ENCODE measurements at places on chromosomes 5 and 9.

DNA sequence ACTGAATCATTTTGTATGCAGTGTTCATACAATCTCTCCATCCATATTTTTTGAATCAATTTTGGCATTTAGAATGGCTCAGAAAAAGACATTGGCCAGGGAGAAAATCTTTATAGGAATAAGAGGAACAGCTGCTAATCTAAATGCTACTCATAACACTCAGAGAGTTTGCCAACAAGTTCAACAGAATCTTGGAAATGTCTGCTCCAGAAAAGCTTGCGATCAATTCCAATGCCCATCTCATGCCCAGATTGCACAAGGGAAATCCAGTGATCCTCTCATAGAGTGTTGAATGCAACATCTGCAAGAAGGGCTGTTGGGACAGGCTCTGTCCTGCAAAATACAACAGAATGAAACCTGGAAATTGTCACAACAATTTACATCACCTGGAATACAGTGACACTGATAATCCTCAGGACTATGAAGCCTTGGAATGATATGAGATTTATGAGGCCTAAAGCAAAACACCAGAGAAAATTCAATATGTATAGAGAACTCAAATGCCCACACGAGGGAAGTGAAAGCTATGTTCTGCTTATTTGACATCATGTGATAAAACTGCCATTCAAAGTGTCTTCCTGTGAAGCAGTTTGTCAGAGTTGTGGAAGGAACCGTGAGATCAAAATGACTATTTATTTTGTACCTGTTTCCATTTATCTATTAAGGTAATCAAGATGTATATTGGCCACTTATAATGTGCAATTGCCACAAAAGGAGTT is 190.1 kb downstream of the PARP8 start:
- DNase-seq, result no peak

- no peak for DNase-seq
Observed at GRCh38 chr5:164844348-164844747, 1338.9 kb downstream of the MAT2B start.

- DNase-seq, result no peak
Observed at GRCh38 chr9:21029661-21030060, 1.8 kb downstream of the HACD4 start.

- no peak for DNase-seq
Observed at GRCh38 chr9:70263421-70263820, 4.6 kb downstream of the SMC5 start.

GRCh38 chr9:112249277-112249676 is 74.2 kb upstream of the SUSD1 start:
- no peak for DNase-seq

DNA sequence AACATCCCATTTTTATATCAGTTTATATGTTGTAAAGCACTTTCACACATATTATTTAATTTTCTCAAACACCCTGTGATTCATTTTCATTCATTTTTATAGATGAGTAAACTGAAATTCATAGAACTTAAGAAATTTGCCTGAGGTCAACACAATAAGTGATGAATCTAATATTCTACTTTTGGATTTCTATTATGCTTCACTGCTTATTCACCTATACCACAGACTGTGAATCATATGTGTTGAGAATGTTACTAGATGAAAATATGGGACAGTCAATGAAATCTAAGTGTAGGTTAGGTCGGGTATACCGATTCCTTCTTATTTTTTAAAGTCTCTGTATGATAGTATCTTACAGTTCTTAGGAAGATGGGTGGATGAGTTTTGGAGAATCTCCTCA is 24.8 kb downstream of the CDC37L1 start:
- DNase-seq, result no peak

- no peak for DNase-seq
Observed at GRCh38 chr5:124238350-124238749, 508.1 kb downstream of the ZNF608 start.

DNA sequence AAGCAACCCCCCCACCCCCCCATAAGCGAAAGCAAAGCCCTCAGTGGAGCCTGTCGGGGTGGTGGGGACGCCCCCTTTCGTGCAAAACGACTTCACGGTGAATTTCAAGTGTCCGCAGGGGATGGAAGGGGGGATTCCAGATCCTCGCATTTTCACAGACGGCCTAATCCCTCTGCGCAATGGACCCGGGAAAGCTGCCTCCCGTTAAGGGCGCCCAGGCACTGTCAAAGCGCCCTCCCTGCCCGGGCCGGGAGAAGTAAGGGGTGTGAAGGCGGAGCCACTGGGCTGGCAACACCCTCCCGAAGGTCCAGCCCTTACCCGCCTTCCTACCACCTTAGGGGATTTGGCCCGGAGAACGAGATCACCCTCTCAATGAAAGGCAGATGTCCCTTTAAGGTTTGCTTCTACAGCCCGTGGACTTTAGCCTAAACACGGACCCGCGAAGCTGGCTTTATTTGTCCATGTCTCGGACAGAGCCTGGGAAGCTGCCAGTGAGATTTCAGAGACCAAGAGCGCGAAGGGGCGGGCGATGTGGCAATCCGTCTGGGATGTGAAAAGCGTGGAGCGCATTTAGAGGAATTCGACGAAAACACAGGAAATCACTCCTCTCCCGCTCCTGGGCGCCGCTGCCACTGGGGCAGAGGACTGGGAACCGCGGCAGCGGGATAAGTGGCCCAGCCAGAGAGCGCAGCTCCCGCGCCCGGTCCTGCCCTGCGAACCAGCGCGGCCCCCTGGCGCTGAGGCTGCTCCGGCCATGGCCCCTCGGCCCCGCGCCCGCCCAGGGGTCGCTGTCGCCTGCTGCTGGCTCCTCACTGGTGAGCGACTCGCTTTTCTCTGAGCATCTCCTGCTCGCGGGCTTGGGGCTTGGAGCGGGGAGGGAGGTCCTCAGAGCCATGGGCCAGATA is at the start of the genes ITGA1 and PELO:
Gene ITGA1, plus strand, starts transcription at position 317 of the 905 bp plus-strand sequence. Its CDS starts 438 bp downstream, at position 755.
Gene PELO, plus strand, starts transcription at position 317 of the 905 bp plus-strand sequence. CDS start 12,479 bp downstream, outside the sequence.
- peak; percentile 83 for DNase-seq

- no peak for DNase-seq
Observed at GRCh38 chr5:170537451-170538095, 33.8 kb downstream of the KCNIP1 start.

GRCh38 chr5:152644029-152644728 is 239.1 kb upstream of the NMUR2 start:
- no peak for DNase-seq

DNA sequence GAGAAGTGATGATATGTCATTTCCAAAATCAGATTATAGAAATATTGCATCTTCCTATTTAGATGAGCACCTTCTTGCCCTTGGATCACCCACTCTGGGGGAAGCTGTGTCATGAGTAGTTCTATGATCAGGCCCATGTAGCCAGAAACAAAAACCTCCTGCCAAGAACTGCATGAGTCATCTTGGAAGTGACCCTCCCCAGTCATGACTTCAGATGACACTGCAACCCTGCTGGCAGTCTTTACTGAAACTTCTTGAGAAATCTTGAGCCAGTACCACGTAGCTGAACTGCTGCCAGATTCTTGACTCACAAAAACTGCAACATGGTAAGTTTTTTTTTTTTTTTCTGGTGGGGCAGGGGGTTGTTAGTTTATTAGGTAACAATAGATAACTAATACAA is 439.6 kb upstream of the PTGER4 start:
- no peak for DNase-seq

- no peak for DNase-seq
Observed at GRCh38 chr5:143695244-143695864, 116.6 kb upstream of the HMHB1 start.

DNA sequence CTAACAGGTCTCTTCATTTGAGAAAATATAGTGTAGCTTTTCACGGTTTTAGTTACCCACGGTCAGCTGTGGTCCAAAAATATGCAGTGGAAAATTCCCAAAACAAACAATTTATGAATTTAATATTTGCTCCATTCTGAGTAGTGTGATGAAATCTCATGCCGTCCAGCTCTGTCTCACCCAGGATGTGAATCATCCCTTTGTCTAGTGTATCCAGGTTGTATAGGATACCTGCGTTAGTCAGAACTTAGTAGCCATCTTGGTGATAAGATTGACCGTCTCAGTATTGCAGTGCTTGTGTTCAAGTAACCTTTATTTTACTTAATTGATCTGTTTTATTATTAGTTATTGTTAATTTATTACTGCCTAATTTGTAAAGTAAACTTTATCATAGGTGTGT is 41.1 kb downstream of the NDUFS4 start:
- no peak for DNase-seq

GRCh38 chr5:64594601-64595000 is 88.8 kb downstream of the RGS7BP start:
- DNase-seq, result no peak

DNA sequence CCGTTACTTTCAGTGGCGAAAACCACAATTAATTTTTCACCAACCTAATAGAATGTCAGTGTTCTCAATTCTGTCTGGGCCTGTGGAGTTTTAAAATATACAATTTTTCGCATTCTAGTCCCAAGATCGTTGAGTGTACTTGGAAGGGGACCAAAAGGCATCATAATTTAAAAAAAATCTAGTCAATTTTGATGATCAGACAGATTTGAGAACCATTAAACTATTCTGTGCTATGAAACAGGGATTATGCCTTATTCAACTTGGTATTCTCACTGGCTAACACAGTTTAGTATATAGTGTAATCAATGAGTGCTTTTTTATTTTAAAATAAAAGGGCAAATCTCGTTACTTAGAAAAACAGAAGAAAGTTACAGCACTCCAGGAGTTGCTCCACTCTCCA is 61.5 kb upstream of the TNFSF15 start:
- no peak for DNase-seq

DNA sequence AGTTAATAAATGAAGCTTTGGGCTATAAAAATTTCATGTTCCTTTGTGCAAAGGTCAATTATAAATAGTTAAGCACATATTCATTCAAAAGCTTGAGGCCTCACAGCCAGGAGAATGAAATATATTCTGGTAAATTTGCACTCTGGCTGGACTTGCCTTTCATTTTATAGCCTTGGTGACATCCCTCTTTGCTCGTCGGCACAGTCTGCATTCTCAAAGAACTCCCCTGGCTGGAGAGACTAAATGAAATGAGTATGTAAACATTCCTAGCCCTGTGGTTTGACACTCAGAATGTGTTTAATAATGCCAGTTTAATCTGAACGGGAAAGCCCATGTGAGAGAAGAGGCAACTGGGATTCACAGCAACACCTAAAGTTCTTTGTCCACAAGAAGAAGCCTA is 285.6 kb downstream of the BRINP1 start:
- no peak for DNase-seq

DNA sequence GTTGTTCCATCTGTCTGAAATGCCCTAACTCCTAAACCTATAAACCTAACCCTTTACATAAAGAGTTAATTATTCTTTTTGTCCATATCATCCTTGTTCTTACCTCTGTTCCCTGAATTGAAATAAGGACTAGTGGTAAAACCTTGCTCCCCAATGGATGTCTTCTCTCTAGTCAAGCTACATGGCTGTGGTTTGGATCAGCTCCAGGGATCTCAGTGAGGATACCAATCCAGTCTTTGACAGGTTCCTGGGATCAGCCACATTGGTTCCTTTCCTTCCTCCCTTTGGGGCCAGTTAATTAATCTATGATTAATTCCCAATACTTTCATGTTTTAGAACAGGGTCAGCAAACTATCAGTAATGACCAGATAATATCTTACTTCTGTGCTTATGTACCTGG is 151.6 kb downstream of the SIL1 start:
- no peak for DNase-seq

- no peak for DNase-seq
Observed at GRCh38 chr5:56725711-56726411, 89.5 kb upstream of the MAP3K1 start.

- DNase-seq, result no peak
Observed at GRCh38 chr5:172852490-172853354, 18.7 kb downstream of the ERGIC1 start.

- DNase-seq, result no peak
Observed at GRCh38 chr9:74821636-74822035, 66.1 kb downstream of the TRPM6 start.

- DNase-seq, result no peak
Observed at GRCh38 chr5:94672746-94673145, 54.3 kb downstream of the SLF1 start.

- DNase-seq, result no peak
Observed at GRCh38 chr5:115471345-115472063, 73.1 kb downstream of the FEM1C start.

DNA sequence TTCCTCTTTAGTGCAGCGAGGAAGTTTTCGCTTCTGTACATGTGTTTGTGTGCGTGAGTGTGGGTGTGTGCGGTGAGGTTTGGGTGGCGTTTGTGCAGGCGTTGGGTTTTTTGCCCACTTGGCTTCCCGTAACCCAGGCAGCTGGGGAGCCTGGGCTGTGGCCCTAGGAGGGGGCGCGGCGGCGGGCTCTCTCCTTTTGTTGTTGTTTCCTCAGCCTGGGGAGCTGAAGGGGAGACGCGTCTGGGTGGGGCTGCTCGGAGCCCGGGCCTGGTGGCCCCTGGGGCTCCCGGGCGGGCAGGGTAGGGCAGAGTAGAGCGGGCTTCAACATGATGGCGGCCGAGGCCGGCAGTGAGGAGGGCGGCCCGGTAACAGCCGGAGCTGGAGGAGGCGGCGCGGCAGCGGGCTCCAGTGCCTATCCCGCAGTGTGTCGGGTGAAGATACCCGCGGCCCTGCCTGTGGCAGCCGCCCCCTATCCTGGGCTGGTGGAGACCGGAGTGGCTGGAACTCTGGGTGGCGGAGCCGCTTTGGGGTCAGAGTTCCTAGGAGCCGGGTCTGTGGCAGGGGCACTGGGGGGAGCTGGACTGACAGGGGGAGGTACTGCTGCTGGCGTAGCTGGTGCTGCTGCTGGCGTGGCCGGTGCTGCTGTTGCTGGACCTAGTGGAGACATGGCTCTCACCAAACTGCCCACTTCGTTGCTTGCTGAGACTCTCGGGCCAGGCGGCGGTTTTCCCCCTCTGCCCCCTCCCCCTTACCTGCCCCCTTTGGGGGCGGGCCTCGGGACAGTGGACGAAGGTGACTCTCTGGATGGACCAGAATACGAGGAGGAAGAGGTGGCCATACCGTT is 665 bp downstream of the RASA1 start:
- DNase-seq, result peak; percentile 82

Measured in right hindlimb (tissue), 1 donor.